GM23248 (cell line): ENCODE measurements at places on chromosomes 2 and 18. TPM values are rescaled to one million over a fixed set of nuclear protein-coding genes. Genes with fewer than 3 reads are reported as not detected.

- no peak for DNase-seq
These were observed 1432.2 kb downstream of the LRP1B start for GRCh38 chr2:140698636-140699035.

DNA sequence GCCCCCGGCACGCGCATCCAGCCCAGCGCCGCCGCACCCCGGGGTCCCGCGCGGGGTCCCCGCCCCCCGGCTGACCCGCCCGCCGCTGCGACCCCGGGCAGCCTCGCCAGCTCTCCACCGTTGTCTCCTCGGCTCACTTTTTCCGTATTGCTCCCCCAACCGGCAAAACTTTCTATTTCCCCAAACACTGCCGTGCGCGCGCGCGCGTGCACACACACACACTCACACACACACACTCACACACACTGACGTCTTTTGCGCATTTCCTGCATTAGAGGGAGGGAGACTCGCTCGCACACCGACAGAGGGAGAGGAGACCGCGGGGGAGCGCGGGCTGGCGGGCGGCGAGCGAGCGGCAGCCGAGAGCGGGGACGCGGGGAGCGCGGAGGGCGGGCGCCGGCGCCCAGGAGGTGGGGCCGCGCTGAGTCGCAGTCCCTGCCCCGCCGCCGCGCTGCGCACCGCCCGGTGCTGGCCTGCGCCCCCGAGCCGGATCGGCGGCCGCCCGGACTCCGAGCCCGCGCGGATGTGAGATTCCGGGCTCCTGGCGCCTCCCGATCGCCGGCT lies 542 bp upstream of the PRKCE start:
- DNase-seq = peak; percentile 96

DNA sequence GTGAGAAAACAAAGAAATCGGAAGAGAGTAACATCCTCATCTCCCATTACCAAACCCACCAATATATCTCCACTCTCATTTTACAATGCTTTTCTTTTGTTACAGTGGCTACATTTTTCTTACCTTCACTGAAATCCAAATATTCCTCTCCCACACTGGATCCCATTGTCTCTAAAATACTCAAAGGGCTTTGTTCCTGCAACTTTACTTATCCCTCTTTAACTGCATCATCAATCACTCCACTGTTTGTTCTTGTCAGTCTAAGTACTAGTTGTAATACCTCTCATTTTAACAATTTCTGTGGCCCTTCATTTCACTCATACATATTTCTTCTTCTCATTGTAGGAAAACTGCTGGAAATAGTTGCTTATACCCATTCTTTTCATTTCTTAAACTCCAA lies 464.2 kb upstream of the PIK3C3 start:
- no peak for DNase-seq

DNA sequence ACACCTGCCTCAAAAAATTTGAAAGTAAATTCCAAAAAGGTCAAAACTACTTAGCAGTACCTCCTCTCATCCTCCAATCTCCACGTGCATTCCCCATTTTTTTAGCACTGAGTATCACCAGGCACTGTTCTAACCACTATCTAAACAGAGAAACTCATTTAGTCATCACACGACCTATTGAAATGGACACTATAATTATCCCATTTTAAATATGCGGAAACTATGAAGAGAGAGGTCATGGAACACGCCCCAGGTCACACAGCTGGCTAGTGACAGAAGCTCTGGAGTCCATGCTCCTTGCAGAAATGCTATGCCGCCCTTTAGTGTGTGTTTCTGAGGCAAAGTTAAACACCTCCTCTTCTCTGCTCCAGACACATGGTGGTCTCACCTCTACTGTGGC lies 99.5 kb downstream of the CABYR start:
- DNase-seq = no peak

The SERPINB13 gene
- not detected in 2 replicates for total RNA-seq
